Suppressor macrophage (primary cell): ENCODE measurements at places on chromosomes 16 and 17.

DNA sequence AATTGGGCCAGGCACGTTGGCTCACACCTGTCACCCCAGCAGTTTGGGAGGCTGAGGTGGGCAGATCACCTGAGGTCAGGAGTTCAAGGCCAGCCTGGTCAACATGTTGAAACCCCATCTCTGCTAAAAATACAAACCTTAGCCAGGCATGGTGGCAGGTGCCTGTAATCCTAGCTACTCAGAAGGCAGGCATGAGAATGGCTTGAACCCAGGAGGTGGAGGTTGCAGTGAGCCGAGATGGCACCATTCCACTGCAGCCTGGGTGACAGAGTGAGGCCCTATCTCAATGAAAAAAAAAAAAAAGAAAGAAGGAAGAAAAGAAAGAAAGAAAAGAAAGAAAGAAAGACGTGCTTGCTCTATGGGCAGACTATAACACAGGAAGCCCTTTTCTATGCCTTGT is 84.4 kb downstream of the FOXL1 start:
- DNase-seq: no peak

DNA sequence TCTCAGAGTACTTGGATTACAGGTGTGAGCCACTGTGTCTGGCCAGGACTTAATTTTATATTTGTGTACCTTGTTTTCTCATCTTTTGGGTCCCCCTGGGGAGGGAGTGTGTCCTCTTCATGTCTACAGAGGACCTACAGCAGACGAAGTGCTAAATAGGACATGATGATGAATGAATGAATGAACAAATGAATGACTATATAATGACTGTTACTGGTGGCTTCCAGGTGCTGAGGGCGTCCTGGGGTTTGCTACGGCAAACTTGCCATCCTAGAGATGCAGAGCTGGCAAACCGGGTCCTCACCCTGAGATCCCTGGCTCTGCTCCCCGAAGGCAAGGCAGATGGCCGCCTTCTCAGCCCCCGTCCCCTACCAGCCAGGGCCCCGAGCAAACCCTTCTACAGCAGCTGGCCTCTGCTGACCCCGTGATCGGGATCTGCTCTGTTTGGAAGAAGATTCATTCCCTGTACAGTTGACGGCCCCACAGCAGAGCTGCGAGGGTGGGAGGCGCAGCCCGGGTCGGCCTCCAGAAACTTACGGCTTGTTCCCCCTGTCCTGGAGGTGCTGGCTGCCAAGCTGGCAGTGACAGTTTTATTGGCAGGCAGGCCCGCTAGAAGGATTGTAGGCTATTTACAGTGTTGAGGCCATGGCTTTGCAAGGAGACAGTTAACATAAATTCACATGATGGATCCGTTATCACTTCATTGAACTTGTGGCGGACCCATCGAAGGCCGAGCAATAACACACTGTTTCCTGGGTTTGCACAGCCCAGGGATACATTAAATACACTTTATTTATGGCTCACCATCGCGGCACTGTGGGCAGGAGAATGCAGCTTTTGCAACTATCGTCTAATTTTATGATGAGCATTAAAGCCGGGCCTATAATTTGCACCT is 197.7 kb upstream of the GSE1 start:
- DNase-seq: no peak

GRCh38 chr17:28975031-28975430 is 23.7 kb upstream of the PHF12 start:
- no peak for DNase-seq

DNA sequence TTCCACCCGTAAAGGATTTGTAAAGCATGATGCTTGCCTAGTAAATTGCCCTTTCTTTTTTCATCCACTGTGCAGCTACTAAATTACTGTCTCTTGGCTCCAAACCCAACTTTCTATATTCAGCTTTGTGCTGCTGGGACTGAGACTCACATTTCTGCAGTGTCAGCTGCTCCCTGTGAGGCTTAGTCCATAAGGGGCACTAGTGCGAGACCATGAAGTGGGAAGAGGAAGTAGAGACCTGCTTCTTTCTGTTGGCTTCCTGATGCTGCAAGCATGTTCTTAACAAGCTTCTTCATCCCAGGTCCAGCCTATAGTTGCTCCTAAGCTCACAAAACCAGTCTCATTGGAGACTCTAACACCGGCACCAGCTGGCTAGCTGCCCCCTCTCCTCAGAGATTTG is 74.9 kb upstream of the HS3ST2 start:
- peak; percentile 61 for DNase-seq

DNA sequence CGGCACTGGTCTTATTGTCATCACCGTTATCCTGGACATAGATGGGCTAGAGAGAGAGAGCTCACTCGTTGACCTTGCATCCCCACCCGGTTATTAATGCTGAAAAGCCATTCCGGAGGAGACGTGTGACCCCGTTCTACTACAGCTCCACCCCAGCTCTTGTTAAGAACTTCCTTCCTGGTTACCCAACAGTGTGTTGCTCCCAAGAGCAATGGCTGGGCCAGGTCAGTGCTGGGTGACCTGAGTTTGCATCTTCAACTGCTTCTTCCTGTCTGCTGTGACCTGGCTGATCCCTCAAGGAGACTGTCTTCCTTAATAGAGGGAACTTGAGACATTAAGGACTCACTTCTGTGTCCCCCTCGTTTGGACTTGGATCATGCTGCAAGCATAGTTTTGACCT is 96.1 kb upstream of the SDK2 start:
- DNase-seq: peak; percentile 40

- no peak for DNase-seq
Observed at GRCh38 chr16:11667221-11667823, 933 bp upstream of the SNN start.

GRCh38 chr17:68641276-68642117 is 40.3 kb upstream of the FAM20A start:
- no peak for DNase-seq

GRCh38 chr16:17238285-17239028 is 232.3 kb downstream of the XYLT1 start:
- peak; percentile 77 for DNase-seq

DNA sequence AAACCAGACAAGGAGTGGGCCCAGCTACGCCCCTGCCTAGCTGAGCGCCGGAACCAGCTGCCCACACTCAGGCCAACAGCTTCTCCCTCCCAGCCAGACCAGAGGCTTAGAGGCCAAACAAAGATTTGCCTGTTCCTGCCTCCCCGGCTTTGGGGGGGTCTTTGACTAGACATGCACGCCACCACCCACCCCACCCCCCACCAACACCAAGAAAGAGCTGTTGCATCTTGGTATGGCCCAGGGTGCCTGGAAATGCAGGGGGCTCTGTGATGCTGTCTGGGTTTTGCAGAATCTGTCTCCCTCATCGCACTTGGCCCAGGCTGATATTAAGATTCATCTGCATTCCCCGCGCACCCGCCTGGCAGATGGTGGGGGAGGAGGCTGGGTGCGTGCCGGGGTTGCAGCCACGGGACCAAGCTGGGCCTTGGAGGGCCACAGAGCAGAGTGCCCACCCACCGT is 1.3 kb upstream of the NXPH3 start:
- DNase-seq: no peak

- no peak for DNase-seq
Observed at GRCh38 chr16:50474138-50474537, 74.1 kb upstream of the NKD1 start.

DNA sequence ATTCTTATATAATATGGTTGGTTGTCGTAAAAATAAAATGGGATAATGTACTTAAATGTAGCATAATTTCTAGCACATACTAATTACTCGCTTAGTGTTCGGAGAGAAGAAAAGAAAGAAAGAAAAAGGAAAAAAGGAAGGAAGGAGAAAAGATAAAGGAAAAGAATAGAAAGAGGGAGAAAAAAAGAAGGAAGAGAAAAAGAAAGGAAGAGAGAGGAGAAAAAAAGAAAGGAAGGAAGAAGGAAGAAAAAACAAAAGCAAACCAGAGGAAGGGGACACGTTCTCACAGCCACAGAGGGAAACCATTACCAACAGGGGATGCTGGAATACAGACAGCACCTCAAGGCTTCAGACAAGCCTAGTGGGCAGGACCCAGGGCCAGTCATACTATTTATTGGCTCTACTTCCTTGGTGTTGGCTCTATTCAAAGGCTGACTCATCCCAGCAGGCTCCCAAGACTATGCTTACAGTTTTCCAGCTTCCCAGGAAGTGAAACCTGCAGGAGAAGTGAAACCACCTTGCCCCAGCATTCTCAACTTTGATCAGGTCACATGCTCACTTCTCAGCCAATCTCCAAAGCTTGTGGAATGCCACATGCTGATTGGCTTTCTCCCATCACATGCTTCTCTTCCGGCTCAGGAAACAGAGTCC is 273.5 kb upstream of the IRX5 start:
- peak; percentile 6 for DNase-seq

GRCh38 chr17:61063528-61063927 is 336.1 kb upstream of the TBX2 start:
- DNase-seq: no peak

- no peak for DNase-seq
Observed at GRCh38 chr16:15539197-15539596, 103.8 kb downstream of the MARF1 start.

GRCh38 chr16:7731141-7731540 is 398.5 kb downstream of the RBFOX1 start:
- no peak for DNase-seq

- no peak for DNase-seq
Observed at GRCh38 chr16:54783226-54783625, 147.4 kb upstream of the IRX5 start.

DNA sequence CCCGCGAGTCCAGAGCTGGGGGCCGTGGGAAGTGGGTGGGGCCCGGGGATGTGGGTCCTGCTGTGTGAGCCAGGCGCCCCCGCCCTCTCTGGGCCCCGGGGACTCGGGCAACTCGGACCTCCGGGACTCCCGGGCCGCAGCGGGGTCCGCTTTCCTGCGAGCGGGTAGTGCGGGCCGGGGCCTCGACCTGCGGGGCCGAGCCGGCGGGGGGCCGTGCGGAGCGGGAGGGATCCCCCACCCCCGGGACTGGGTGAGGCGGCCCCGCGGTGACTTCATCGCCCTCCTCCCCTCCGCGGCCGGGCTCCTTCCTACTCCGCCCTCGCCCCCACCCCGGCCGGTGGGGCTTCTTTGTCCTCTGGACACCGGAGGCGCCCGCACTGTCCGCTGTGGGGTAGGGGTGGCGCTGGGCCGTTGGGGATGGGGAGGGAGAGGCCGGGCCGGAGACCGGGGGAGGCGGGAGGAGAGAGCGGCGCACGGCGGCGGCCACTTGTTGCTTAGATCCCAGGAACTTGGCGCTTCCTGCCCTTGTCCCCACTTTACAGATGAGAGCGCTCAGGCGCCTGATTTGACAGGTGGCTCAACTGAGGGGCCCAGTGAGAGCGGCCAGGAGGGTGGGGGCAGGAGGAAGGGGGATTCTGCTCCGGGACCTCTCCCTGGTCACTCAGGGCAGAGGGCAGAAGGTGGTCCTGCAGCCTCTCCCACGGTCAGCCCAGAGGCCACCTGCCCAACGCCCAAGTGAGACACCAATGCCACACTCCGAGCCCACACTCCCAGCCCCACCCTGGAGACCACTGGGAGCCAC is 874 bp downstream of the CMTM3 start:
- peak; percentile 62 for DNase-seq
